ENCODE measurements at places on chromosomes 1 and 21.

GRCh38 chr1:204567071-204567470 lies 50.9 kb downstream of the MDM4 start:
- no peak for DNase-seq

DNA sequence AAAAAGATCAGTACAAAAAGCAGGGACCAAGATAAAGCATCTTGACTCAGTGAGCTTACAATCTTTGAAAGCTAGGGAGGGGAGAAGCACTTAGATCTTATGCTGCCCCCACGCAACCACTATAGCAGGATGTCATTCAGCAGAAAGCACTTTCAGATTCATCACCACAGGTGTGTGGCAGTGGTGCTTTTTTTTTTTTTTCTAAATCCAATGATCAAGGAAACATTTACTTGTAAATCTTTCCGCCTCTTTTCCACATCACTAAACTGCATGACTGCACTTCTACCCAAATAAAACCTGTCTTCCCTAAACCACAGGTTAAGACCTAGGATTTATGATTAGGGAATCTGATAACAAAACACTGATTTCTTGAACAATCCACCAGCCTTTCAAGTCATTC lies 154.8 kb downstream of the SLC45A1 start:
- no peak for DNase-seq

DNA sequence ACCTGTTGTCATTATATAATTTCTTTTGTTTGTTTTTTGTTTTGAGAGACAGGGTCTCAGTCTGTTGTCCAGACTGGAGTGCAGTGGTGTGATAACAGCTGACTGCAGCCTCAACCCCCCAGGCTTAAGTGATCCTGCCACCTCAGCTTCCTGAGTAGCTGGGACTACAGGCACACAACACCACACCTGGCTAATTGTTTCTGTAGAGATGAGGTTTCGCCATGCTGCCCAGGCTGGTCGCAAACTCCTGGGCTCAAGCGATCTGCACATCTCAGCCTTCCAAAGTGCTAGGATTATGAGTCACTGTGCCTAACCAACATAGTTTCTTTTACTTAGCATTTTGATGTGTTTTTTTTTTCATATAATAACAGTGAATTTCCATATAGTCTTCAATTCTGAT lies 50.4 kb upstream of the FCRL4 start:
- no peak for DNase-seq

DNA sequence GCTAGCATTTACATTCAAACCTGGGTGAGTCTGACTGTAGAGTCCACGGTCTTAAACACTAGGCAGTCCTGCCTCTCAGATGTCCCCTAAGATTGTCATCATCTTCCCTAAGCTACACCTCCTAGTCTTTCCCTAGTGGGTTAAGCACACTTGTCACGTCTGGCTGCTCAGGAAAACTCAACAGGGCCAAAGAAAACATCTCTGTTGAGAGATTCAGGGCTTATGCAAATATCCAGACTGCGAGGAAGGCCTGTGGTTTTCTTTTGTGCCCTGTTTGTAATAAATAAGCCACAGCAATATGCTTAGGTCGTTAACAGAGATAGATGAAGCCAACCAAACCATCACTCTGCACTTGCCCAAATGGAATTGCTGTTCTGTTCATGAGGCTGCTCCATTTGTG lies 472.6 kb upstream of the DEPDC1 start:
- no peak for DNase-seq

DNA sequence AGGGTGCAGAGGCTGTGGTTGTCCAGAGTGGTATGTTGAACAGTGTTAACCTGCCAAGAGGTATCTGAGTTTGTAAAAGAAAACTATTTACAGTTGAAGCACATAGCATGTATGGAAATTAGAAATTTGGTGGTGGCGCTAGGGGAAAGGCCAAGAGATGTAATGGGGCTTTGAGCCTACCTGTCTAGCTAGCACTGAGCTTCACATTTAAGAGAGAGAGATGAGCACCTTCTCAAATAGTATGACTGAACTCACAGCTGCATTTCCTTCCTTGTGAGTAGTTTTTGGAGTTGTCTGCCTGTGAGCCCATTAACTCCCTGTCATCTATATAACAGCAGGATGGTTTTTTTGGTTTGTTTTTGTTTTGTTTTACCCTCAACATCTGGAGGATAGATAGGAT lies 4.0 kb downstream of the CLIC4 start:
- no peak for DNase-seq
